ENCODE measurements at places on chromosomes 7 and 10.

DNA sequence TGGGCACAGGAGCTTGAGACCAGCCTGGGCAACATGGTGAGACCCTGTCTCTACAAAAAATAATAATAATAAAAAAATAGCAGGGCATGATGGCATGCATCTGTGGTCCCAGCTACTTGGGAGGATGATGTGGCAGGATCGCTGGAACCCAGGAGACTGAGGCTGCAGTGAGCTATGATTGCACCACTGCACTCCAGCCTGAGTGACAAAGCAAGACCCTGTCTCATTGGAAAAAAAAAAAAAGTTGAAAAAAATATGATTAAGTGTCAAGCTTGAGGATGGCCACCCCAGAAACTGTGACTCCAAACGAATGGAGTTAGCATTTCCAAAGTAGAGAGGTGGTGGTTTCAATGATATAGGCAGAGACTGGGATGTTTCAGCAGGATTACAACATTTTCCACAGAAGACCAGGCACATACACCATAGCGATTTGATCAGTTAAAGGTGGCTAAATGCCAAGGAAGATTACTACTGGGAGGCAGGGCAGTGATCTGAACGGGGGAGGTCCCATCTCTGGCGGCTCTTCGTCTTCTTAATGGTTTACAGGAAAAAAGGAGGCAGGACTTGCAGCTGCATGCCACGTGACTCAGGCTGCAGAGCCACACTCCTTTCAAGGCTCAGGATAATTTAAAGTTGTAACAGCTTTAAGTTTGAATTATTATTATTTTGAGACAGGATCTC, 250.6 kb upstream of the GALNT17 start:
- DNase-seq: no peak

- no peak for DNase-seq
These were observed 231.2 kb downstream of the PTPRN2 start for GRCh38 chr7:158356454-158356853.

- DNase-seq: no peak
These were observed 22.4 kb downstream of the UBTD1 start for GRCh38 chr10:97520978-97521761.

- DNase-seq: no peak
These were observed 36.6 kb downstream of the SRRM3 start for GRCh38 chr7:76238326-76238725.

DNA sequence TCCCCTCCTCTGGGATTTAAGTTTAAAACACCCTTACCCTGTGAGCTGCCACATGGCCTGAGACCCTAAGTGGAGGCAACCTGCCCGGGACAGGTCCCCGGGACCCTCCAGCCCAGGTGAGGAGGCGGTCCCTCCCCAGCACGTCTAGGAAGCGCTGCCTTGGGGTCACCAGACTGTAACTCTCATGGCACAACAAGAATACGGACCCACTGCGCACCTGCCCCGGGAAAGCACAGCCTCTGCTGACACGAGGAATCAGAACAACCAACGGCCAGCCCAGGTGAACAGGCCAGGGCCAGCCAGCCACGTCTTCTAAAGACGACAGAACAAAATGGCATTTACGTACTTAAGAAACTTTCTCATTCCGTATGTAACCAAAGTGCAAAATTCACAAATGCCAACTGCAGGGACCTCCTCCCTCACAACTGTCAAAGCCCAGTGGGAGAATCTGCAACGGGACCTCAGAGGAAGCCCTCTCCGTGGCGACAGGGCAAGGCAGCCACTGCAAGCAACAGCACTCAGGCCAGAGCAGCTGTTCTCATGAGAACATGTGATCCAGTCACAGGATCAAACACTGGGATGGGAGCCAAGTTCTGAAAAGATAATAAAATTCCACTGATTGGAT, 208.4 kb downstream of the DIP2C start:
- no peak for DNase-seq

DNA sequence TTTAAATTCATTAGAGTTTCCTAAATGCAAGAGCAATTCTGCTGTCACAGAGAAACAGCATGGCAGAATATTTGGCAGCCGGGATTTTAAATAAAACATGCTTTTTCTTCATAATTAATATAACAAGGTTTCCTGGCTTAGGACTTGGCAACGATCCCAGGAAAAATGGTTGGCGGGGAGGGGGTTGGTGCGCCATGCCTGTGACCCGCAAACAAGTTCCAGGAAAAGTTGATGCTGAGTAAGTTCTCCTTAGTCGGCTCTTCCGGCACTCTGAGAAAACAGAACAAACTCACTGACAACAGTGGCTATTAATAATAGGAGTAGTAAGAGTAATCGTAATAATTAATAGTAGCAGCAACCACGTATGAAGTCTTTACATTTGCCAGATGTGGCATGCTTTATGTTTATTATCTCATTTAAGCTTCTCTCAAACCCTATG, 4.6 kb downstream of the HABP2 start:
- no peak for DNase-seq

DNA sequence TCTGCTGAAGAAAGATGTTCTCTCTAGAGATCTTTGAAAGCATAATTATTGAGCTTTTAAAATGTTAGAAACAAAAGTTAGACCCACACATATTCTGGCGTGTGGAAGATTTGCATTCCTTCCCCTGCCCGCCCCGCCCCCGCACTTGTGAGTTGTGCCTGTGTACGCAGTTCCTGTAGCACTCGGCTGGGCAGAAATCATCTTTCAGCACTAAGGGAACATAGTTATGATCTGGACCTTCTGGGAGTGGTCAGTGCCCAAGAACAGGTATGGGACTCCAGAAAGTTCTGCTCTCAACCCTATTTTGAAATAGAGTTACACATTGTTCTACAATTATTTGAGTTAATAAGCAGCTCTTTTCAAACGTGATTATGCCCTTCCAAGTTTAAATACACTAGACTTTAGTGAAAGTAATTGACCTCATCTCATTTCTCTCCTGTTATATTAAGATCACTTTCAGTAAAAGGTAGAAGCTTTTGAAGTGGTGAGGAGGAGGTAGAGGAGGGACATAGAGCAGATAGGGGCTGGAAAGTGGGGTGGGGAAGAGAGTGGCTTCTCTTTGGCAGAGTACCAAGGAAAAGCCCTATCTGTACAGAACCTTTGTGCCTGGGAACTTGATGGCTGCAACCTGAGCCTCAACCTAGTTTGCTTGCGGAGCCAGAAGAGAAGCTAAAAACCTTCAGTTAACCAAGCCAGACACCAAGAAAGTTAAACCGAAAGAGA, 5.7 kb downstream of the BLVRA start:
- no peak for DNase-seq

DNA sequence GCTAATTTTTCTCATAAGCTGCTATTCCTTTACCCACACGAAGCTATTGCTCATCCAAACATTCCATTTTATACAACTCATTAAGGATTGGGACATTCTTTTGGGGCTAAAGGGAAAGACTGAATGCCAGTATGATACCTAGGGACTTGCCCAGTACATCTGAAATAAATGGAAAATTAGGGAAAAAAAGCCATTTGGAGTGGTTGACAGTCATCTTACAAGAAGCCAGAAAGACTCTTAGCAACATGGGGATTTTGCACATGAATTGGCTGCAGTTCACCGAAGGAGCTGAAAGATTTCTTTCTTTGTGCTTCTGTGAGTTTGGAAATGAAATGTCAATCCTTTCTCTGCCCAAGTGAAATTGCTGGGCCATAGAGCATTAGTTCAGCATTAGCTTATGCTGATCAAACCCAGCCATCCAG, 43.3 kb upstream of the MTURN start:
- no peak for DNase-seq

DNA sequence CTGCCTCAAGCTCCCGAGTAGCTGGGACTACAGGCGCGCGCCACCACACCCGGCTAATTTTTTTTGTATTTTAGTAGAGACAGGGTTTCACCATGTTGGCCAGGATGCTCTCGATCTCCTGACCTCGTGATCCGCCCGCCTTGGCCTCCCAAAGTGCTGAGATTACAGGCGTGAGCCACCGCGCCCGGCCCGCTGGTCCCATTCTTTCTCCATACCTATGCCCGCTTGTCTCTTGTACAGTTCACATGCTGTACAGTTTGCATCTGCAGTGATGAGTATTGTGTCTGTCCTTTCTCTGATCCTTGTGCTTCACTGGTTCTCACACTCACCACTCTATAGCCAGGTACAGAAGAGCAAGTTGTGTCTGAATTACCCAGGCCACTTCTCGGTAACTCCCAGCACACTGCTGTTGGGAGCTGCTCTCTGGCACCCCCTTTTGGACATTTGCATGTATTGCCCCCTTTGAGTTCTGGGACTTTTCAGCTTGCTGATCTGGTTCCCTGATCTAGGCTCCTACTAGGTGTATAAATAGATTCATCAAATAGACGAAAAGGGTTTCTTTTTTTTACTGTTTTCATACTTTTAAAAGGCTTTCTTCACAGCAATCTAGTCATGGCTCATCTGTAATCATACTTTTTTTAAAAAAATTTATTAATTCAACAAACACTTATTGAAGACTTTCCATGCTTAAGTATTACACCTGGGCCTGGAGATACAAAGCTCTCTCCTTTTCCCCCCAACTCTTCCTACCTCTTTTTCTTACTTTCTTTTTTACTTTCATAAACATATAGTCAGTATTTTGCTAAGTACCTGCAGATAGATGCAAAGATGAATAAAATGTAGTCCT, 53.5 kb downstream of the AOAH start:
- DNase-seq: peak; percentile 40

DNA sequence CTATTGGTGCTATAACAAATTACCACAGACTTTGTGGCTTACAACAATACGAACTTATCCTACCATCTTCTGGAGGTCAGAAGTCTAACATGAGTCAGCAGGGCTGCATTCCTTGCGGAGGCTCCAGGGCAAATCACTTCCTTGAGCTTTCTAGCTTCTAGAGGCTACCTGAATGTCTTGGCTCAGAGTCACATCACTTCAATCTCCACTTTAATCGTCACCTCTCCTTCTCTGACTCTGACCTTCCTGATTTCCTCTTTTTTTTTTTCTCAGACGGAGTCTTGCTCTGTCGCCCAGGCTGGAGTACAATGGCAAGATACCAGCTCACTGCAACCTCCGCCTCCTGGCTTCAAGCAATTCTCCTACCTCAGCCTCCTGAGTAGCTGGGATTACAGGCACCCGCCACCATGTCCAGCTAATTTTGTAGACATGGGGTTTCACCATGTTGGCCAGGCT, 44.6 kb upstream of the ANAPC16 start:
- no peak for DNase-seq

GRCh38 chr10:124560377-124561105, 98.9 kb downstream of the LHPP start:
- DNase-seq: no peak

All from stimulated activated CD8-positive, alpha-beta memory T cell treated with anti-CD3 and anti-CD28 coated beads, Interleukin-4, amount 100 ng/mL, for 1 hour (primary cell).